ENCODE measurements at places on chromosomes 6 and 20.

- DNase-seq = no peak
These were observed 16.6 kb downstream of the KDM1B start for GRCh38 chr6:18171871-18172270.

GRCh38 chr6:165985806-165986299 is 181.8 kb downstream of the TBXT start:
- DNase-seq = no peak

DNA sequence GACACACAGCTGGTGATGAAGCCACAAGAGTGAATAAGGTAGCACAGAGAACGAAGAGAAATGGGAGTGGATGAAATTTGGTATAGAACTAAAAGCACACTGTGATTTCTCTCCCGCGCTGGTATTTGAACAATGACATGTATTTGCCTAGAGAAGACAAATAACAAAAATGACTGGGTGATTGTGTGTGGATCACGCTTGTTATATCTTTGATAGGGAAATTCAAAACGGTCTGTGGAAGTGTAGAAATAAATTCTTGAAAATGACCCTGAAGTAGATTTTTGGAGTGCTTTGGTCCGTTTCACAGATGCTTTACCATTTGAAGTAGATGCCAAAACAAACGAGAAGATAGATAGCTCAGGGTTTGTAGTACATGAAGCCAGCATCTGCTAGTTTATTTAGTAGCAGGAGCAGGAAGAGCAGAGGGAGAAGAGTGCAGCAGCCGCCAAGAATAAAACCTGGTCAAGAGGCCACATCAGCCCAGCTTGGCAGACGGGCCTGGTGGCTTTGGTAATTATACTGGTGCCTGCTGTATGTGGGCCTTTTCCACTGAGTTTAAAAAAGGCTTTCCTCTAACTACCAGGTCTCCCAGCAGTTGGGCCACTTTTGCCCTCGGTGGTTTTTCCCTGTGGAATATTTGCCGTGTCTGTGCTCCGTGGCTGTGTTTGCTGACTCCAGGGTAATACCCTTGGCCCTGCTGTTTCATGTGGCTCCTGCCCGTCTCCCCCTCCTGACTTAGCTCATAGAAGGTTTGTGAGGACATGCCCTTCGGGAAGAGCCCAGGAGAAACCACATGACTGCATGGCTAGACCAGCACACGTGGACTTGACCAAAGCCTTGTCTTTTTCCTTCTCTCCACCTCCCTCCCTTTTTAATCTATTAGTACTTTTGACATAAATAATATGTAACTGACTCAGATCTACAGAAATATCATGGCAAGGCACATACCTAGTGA is 294.0 kb downstream of the SOX4 start:
- peak; percentile 5 for DNase-seq

DNA sequence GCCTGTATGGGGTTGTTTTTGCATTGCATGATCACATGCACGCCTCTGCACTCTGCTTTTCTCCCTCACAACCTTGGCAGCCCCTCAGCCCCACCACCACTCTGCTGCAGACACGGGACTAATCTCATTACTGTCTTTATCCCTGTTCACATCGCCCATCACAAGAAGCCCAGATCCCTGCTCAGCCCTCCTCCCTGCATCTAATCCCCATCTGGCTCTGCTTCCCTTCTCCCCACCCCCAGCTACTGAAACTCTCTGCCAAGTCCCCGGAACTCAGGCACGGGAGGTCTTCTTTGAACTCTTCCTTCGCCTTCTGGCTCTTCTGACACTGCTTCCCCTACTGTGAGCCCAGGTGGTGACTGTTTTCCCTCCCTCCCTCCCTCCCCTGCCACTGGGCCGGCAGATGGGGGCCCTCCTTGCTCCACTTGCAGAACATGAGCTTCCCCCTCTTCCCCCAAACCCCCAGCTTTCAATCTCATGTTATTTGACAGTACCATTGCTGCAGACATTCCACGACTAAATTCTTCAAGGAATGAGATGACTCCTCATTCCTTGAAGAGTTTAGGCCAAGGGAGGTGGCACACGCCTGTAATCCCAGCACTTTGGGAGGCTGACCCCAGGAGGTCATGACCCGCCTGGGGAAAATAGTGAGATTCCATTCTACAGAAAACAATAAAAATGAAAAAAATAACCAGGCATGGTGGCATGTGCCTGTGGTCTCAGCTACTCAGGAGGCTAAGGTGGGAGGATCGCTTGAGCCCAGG is 21.9 kb upstream of the TULP1 start:
- no peak for DNase-seq

GRCh38 chr6:168713839-168714238 is 272.9 kb downstream of the SMOC2 start:
- DNase-seq = no peak

DNA sequence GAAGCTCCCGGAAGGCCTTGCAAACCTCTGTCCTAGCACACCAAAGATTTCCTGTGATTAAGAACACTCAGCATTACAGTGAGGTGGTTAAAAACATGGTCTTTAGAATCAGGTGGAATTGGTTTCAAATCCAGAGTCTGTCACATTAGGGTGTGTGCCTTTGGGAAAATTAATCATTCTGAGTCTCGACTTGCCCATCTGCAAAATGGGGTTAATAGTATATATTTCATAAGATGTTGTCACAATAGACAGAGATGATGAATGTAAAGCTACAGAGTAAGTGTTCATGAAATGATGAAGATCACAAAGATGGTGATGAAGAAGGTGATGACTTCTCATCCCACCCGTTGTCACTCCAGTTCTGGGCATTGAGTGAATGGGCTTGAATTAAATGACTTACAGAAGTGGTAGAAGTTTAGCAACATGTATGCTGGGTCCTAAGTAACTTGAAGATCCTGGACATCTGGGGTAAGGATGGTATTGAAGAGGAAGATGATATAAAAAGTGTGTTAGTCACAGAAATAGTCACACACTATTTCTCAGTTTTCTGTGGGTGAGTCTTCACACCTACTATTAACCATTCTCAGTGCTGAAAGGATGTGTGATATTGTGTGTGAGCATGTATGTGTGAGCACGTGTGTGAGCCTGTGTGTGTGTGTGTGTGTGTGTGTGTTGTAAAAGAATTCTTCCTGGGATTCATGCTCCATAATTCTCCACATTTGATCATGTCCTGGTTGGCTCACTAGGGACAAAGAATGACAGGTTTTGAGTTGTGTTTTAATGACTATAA is 28.0 kb upstream of the NEDD9 start:
- no peak for DNase-seq

- peak; percentile 8 for DNase-seq
These were observed 7.6 kb downstream of the SLC44A4 start for GRCh38 chr6:31871046-31871659.

DNA sequence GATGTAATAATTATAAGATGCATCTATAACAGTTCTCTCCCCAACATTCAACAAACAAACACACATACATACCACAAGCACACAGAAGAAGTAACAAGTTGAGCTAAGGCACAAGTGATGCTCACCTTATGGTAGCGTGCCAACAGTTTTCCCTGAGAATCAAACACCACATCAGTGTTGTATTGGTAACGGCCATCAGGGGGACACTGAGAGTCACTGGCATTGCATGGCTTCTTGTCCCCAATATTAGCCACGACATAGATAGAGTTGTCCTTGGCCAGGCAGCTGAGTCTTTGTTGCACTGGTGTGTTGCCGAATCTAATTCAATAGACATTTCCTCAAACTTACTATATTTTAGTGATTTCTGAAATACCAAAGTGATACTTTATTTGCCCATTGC is 14.8 kb upstream of the VNN1 start:
- DNase-seq = no peak

DNA sequence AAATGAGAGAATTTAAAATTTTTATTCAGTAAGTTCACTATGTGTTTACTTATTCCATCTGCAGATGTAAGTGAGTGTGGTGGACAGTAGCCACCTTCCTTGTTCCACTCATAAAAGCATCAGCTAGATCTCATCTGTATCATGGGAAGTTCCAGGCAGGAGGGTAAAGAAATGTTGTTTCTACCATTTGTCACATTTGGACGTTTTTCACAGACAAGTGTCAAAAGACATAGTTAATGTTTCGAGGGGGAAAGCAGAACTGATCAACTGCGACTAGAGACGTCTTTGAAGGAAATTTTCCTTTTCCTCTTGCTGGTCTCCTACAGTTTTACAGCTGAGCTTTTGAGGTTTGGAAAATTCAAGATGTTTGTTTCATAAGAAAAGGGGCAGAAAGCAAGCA is 55.9 kb upstream of the ISM1 start:
- DNase-seq = no peak

DNA sequence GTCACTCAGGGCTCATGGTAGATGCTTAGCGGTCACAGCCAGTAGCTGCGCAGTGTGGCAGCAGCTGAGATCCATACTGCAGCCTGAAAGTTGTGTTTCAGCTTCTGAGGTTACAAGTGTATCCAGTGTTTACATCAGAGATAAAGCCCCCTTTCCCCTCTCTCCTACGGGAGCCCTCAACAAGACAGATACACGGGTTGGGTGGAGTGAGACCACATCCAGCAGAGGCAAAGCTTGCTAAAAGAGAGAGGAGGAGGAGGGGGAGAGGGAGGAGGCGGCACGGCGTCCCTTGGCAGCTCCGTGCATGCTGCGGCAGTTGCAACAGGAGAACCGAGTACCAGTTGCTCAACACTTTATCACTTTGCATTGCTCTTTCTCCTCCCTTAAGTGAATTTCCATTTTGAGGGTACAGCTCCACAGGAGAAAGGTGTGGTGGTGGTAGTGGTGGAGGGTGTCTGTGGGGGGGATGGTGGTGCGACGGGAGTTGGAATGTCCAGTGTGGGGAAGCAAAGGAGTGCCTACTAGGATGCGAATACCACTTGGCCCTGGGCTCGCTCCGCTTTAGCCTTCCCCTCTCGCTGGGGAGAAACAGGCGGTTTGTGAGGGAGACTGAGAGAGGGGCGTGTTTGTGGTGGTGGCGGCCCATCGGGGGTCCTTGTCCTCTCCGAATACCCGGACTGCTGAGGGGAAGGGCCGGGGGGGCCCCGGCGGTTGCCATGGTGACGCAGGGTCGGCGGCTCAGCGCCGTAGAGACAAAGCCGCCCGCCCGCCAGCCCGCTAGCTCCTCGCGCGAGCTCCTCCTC is 405 bp upstream of the RNF182 start:
- DNase-seq = peak; percentile 44

DNA sequence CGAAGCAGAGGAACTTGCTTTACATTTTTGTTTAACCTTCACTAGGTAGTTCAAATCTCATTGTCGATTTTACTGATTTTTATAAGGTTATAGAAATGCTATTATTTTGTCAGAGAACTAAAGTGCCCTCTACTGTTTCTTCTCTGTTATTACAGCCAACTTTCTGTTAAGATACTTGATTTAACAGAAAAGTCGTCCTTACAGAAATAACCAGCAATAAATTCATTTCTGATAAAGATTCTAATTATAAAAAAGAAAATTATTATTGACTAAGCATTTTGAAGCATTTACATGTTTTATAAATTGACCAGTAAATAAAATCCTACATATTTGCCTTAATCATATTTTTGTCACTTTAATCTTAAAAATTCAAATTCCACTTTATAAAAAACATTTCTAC is 60.8 kb downstream of the OGFRL1 start:
- peak; percentile 39 for DNase-seq

GRCh38 chr20:31596831-31597480 is 8.1 kb upstream of the ID1 start:
- DNase-seq = no peak

- peak; percentile 92 for DNase-seq
These were observed at the start of gene TENT5A for GRCh38 chr6:81752084-81752920. Gene TENT5A (minus strand): TSS chr6:81752681. CDS start chr6:81752141, 540 bp downstream.

- DNase-seq = no peak
These were observed 2.3 kb upstream of the RRP36 start for GRCh38 chr6:43019152-43019551.

- DNase-seq = no peak
These were observed 230.8 kb downstream of the FOXA2 start for GRCh38 chr20:22353586-22353985.

All from HFFc6 (cell line).